ENCODE measurements at places on chromosomes 16 and 17.

- no peak for DNase-seq
These were observed 24.6 kb downstream of the RPH3AL start for GRCh38 chr17:327971-328370.

DNA sequence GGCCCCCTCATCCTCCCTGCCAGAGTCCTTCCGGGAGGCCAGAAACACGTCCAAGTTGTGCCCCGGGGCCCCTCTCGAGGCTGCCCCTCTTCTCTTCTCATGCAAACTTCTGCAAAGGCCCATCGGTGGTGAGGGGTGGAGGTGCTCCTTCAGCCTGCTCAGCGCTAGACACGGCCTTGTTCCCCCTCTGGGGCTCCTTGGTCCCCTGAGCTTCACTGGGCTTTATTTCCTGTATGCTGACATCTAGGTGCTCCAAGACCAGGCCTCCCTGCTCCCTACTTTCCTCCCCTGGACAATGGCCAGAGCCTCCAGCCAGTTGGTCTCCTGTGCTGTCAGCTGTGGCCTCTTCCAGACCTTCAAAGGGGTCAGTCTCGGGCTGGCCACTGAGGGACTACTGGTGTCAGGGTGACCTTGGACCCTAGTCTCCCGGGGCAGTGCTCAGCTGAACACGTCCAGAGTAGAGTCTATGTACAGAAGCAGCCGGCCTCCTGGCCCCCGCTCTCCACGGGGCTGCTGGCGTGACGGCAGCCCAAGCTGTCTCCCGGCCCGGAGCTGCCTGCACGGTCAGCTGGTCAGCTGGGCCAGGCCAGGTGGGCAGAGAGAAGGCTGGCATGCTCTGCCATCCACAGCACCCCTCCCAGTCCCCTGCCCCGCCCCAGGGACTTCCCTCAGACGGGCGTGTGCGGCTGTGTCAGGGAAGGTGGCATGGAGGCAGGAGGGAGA, 1.7 kb upstream of the PRR35 start:
- DNase-seq = no peak

GRCh38 chr17:82789051-82789592, 37.3 kb downstream of the TBCD start:
- no peak for DNase-seq

GRCh38 chr17:28811651-28812090, 30.9 kb downstream of the FAM222B start:
- DNase-seq = peak; percentile 49

All from NCI-H748 treated with DMSO at 0.1 percent for 48 hours (cell line).